PC-9 (cell line): ENCODE measurements at places on chromosomes 5 and 9. TPM values are rescaled to one million over a fixed set of nuclear protein-coding genes. Genes with fewer than 3 reads are reported as not detected.

DNA sequence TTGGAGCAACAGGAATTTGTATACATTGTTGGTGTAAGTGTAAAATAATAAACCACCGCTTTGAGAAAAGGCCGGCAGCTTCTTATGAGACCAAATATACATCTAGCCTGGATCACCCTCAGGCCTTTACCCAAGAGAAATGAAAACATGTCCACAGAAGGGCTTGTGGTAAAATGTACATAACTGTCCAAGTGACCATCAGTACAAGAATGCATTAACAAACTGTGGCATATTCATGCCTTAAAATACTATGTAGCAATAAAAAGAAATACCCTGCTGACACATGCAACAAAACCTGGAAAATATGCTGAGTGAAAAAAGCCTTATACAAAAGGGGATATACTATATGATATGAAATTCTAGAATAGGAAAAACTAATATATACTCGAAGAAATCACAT, 311.9 kb upstream of the TRPC7 start:
- no peak overlapping the region for H3K4me3 ChIP-seq
- DNase-seq: no peak
- H3K27me3 ChIP-seq: no peaks in the 10 kb centered on the region

DNA sequence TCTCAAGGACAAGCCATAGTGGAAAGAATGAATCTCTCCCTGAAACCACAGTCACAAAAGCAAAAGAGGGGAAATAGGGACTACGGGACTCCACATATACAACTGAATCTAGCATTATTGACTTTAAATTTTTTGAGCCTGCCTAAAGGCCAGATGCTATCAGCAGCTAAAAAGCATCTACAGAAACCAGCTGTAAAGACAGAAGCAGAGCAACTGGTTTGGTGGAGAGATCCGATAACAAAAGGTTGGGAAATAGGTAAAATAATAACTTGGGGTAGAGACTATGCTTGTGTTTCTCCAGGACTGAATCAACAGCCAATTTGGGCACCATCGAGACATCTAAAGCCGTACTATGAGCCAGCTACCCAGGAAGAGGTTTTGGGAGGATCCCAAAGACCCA, 281.2 kb downstream of the CDH18 start:
- no peaks in the 10 kb centered on the region for H3K36me3 ChIP-seq
- no peaks in the 10 kb centered on the region for H3K27me3 ChIP-seq
- H3K27ac ChIP-seq: no peak overlapping the region

- H3K4me3 ChIP-seq: 0 out of 2 replicates have a peak overlapping the region, but pooled peaks have one; percentile 5
- H3K4me1 ChIP-seq: peaks cover 56% of the 10 kb centered on the region
- no peaks in the 10 kb centered on the region for H3K27me3 ChIP-seq
Observed at GRCh38 chr5:10595672-10596309, 31.9 kb downstream of the ANKRD33B start.

The ACOT12 gene
- total RNA-seq: not detected in 2 replicates

DNA sequence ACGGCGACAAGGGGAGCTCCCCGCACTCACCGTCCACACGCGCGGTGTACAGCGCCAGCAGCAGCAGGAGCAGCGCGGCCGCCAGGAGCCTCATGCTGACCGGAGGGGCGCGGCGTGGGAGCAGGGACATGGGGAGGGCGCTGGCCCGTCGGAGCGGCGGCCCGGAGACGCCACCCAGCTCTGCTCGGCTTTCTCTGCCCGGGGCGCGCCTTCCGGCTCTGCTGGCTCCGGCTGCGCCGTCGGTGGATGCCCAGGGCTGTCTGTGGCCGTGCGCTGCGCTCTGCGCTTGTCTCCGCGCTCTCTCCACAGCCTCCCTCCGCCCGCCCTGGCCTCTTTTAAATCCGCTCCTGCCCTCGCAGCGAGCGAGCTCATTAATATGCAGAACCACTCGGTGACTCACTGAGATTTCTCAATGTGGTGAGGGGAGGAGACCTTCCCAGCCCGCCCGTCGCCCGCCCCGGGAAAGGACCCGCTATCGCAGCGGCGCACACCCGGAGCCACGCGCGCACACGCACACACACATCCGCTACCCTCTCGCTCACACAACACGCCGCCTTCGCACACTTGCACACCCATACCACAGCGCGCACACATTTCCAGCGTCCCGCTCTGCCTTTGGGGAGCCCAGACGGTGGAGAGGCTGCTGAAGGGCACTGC, at the start of gene CXCL14:
TSS of gene CXCL14 (minus strand) at position 307 of the 657 bp plus-strand sequence. CDS start at position 94, 213 bp downstream.
- DNase-seq: no peak
- H3K36me3 ChIP-seq: no peaks in the 10 kb centered on the region
- peaks cover 80% of the 10 kb centered on the region for H3K27me3 ChIP-seq
- no peaks in the 10 kb centered on the region for H3K4me1 ChIP-seq

DNA sequence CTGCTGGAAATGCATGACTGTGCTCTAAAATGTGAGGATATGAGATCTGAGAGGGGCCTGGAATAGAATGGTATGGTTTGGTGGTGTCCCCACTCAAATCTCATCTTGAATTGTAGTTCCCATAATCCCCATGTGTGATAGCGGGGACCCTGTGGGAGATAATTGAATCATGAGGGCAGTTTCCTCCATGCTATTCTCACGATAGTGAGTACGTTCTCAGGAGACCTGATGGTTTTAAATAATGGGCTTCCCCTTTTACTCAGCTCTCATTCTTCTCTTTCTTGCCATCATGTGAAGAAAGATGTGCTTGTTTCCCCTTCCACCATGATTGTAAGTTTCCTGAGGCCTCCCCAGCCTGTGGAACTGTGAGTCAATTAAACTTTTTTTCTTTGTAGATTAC, 133.6 kb upstream of the ADAMTS16 start:
- H3K36me3 ChIP-seq: no peaks in the 10 kb centered on the region
- no peaks in the 10 kb centered on the region for H3K4me1 ChIP-seq
- H3K27ac ChIP-seq: no peak overlapping the region
- peaks cover 16% of the 10 kb centered on the region; the same call in 1 of the 2 replicates for H3K27me3 ChIP-seq

GRCh38 chr9:4299005-4299795, 668 bp downstream of the GLIS3 start:
- H3K4me3 ChIP-seq: peak overlapping the region; percentile 90
- no peak overlapping the region; the same call in 1 of the 2 replicates for H3K27ac ChIP-seq
- peaks cover 40% of the 10 kb centered on the region for H3K4me1 ChIP-seq
- H3K36me3 ChIP-seq: no peaks in the 10 kb centered on the region

The SIT1 gene
- not detected in 2 replicates for total RNA-seq

GRCh38 chr9:91727316-91727861, 222.6 kb downstream of the ROR2 start:
- H3K36me3 ChIP-seq: no peaks in the 10 kb centered on the region
- H3K4me1 ChIP-seq: no peaks in the 10 kb centered on the region
- no peak overlapping the region for H3K27ac ChIP-seq
- 0 out of 2 replicates have a peak, but pooled peaks cover 8% of the 10 kb centered on the region for H3K27me3 ChIP-seq
- H3K4me3 ChIP-seq: no peak overlapping the region

GRCh38 chr9:114096866-114097612, 2.1 kb downstream of the KIF12 start:
- no peak overlapping the region for H3K27ac ChIP-seq
- no peak for DNase-seq
- no peak overlapping the region for H3K4me3 ChIP-seq
- H3K4me1 ChIP-seq: no peaks in the 10 kb centered on the region
- no peaks in the 10 kb centered on the region for H3K27me3 ChIP-seq
- no peaks in the 10 kb centered on the region for H3K36me3 ChIP-seq

The SYK gene
- total RNA-seq: 23.3 and 32.1 TPM in 2 replicates

DNA sequence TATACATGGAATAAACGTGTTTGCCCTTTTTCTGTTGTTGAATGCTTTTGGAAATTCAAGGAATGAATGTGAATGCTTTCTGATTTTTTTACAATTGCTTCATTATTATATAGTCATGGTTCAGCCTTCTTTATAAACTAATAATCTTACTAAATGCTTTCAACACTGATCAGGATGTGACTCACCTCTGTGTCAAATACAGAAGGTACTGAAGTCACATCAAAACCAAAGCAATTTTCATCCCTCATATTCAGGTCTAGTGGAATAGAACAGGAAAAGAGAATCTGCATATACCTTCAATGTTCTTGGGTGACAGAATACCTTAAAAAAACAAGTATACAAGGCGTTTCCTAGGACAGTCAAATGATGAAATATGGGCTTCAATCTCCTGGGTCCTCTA, 170.7 kb downstream of the PDE4D start:
- no peak overlapping the region for H3K4me3 ChIP-seq
- no peaks in the 10 kb centered on the region for H3K36me3 ChIP-seq
- H3K27me3 ChIP-seq: no peaks in the 10 kb centered on the region
- peak; percentile 42 for DNase-seq

- H3K4me3 ChIP-seq: peak overlapping the region; percentile 92
- H3K4me1 ChIP-seq: 0 out of 2 replicates have a peak, but pooled peaks cover 7% of the 10 kb centered on the region
- H3K36me3 ChIP-seq: no peaks in the 10 kb centered on the region
- DNase-seq: peak; percentile 85
Observed at GRCh38 chr9:14993061-14993800, 83.0 kb upstream of the FREM1 start.

The GRM6 gene
- total RNA-seq: not detected in 2 replicates

The SLC25A48 gene
- not detected in 2 replicates for total RNA-seq

The DCANP1 gene
- not detected in 2 replicates for total RNA-seq

DNA sequence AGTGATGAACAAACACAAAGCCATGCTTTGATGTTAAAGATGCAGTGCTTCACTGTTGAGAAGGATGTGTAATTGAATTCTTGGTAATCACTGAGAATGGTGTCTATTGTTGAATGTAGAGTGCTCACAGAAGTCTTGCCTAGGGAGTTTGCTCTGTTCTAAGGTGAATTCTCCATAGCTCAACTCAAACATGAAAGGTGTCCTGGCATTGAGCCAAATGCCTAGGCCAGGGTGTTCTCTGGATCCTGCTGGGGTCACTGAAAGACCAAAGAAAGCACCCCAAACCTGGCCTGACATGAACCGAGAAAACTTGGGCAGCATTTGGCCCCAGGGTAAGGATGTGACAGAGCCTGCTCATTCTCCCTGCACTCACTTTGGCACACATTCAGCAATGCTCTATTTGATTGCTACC, 217.3 kb downstream of the ARL15 start:
- no peaks in the 10 kb centered on the region for H3K27me3 ChIP-seq
- no peak overlapping the region for H3K4me3 ChIP-seq
- no peaks in the 10 kb centered on the region for H3K36me3 ChIP-seq
- no peak overlapping the region for H3K27ac ChIP-seq

DNA sequence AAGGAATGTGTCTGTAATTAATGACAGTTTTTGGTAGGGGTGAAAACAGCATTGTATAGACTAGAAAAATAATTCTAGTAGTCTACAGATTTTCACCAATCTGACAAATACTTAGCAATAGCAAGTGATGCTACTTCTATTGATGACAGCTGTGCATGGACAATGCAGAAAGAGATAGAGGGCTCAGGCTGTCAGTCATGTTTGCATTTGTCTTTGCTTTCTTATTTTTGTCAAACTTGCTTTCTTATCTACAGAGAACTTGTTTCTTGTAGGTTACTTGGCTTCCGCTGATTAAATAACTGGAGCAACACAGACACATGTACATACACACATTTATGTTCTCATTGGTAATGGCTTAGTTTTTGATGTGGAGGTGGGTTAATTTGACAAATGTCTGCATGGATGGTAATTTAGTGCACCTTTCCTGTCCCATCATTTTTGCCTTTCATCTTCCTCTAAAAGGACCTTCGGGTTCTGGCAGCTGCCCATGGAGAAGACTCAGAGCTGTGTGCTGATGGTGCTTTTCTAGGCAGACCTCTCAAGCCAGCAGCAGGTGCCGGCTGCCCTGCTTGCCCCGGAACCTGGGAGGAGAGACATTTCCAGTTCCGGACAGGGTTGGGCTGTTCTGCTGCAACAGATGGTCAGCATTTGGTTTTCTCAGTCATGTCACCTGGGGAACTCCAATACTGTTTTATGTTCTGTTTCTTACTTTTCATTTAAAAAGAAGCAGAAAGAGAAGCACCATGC, 28.8 kb downstream of the CAMK4 start:
- H3K36me3 ChIP-seq: no peaks in the 10 kb centered on the region
- DNase-seq: no peak
- no peaks in the 10 kb centered on the region for H3K4me1 ChIP-seq

The HNRNPA0 gene
- 27.8 and 32.2 TPM in 2 replicates for total RNA-seq

DNA sequence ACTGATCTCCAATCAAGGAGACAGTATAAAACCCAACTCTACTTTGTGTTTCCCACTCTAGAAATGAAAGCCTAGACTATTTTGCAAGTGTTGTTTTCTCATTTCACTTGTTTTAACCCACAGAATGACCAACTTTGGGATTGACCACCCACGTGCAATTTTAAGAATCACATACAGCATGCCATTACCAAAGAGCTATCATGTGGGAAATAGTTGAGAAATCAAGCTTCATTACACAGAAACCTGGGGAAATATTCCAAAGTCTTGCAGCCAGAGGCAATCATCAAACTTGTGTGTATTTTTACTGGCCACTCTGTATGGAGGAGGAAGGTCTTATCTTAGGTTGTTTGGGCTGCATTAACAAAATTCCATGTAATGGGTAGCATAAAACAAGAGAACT, 451.4 kb upstream of the DAB2 start:
- H3K27me3 ChIP-seq: no peaks in the 10 kb centered on the region
- no peak overlapping the region for H3K27ac ChIP-seq
- DNase-seq: no peak
- no peaks in the 10 kb centered on the region for H3K36me3 ChIP-seq
- H3K4me1 ChIP-seq: no peaks in the 10 kb centered on the region

DNA sequence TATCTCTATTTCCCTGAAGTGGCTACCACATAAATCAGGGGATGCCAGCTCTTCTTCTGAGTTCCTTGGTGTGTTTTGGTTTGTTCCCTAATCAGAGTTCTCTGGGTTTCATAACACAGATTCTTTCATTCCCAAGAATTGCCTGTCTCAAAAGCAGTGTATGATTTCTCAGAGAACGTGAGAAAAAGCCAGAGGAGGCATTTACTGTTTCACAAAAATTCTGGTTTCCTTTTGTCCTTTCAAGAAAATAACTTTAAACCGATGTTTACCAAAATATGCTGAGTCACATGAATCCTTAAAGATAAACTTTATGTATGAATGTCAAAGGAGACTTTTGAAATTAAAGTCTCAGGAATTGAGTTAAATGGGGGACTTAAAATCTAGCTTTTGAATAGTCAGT, 314.3 kb downstream of the EBF1 start:
- H3K27ac ChIP-seq: no peak overlapping the region
- no peaks in the 10 kb centered on the region; the same call in 1 of the 2 replicates for H3K27me3 ChIP-seq
- H3K4me1 ChIP-seq: no peaks in the 10 kb centered on the region
- H3K36me3 ChIP-seq: no peaks in the 10 kb centered on the region

DNA sequence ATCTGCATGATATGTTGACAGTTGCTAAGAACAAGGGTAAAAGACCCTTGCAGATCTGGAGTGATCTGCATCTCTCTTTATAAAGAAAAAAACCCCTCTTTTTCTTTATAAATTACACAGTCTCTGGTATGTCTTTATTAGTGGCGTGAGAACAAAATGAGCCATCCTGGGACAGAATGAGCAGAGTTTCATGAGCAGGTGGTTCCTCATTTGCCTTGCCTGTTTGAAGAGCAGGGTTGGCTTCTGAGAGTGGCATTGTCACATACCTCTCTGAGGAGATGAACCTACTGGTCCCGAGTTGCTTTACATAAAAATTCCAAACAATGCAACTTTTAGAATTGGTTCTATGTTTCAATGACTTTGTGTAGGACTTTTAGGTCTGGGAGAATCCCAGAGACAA, 94.3 kb downstream of the INSYN2B start:
- H3K4me1 ChIP-seq: no peaks in the 10 kb centered on the region
- no peaks in the 10 kb centered on the region for H3K27me3 ChIP-seq
- H3K36me3 ChIP-seq: no peaks in the 10 kb centered on the region
- no peak overlapping the region for H3K27ac ChIP-seq

- no peak overlapping the region for H3K4me3 ChIP-seq
- H3K36me3 ChIP-seq: no peaks in the 10 kb centered on the region
- H3K4me1 ChIP-seq: no peaks in the 10 kb centered on the region; the same call in 1 of the 2 replicates
Observed at GRCh38 chr9:71928376-71928775, 16.9 kb downstream of the C9orf85 start.
